ENCODE measurements at places on chromosomes 2 and 18. TPM values are rescaled to one million over a fixed set of nuclear protein-coding genes. Genes with fewer than 3 reads are reported as not detected.

The VWC2L gene
- not detected for total RNA-seq

The SCN2A gene
- 0.02 TPM for total RNA-seq

The WNT10A gene
- total RNA-seq = 0.10 TPM

The ARMC9 gene
- 16.7 TPM for total RNA-seq
